ENCODE measurements at places on chromosomes 1 and 21.

GRCh38 chr1:200733907-200734306 is 4.8 kb upstream of the CAMSAP2 start:
- DNase-seq, result no peak

GRCh38 chr1:172746091-172746949 is 87.4 kb downstream of the FASLG start:
- DNase-seq, result peak; percentile 30

DNA sequence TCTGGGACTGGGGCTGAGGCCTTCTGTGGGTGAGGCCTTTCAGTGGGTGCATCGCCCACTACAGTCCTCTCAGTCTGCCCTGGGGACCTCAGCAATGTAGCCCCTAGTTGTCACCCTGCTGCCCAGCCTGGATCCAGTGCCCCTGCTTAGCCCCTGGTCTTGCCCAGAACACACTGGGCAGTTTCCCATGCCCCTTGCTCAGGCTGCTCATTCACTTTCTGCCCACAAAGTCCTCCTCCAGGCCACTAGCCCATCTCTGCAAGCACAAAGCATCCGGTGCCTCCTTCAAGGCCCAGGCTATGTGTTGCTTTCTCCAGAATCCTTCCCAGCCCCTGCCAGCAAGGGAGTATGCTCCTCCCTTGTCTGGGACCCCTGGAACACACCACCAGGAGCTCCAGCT is 5.4 kb upstream of the ADORA1 start:
- DNase-seq, result no peak

DNA sequence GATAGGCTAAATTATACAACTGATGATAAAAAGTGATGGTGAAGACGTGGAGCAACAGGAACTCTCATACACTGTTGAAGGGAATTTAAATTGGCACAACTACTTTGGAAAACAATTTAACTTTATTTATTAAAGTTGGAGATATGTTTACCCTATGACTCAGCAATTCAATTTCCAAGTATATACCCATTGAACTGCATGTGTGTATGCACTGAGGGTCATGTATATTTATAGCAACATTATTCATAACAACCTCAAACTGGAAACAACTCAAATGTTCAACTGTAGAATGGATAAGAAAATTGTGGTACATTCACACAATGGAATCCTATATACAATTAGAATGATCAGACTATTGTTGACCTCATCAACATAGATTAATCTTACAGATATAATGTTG is 16.5 kb upstream of the BCAS2 start:
- no peak for DNase-seq

DNA sequence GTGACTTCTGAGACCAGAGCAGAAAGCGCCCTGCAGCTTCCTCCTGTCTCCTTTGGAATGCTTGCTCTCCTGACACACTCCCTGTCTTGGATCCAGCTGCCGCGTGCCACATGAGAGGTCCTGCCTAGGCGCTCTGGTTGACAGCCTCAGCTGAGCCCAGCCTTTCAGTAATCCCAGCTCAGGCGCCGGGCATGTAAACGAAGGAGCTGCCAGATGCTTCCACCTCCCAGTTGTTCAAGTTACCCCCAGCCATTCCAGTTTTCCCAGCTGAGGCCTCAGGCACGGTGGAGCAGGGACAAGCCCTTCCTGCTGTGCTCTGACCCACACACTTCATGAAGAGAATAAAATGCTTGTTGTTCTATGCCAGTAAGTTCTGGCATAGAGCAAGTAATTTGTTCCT is 14.3 kb upstream of the CD34 start:
- DNase-seq, result no peak

DNA sequence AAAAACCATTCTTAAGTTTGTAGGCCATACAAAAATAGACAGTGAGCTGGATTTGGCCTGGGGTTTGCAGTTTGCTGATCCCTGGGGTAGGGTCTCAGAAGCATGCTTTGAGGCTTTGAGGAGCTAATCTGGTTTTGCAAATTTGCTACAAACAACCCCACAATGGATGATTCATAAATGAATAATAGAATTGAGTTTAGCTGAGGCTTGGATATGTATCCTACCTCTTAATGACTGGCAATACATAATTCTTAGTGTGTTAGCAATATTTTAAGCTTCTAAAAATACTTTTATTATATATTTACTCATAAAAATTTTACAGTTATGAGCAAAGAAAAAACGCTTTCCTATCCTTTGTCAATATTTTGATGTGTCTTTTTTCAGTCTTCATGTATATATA is 50.6 kb downstream of the ROR1 start:
- no peak for DNase-seq

GRCh38 chr21:23026878-23027277 is 2028.7 kb downstream of the NCAM2 start:
- no peak for DNase-seq

DNA sequence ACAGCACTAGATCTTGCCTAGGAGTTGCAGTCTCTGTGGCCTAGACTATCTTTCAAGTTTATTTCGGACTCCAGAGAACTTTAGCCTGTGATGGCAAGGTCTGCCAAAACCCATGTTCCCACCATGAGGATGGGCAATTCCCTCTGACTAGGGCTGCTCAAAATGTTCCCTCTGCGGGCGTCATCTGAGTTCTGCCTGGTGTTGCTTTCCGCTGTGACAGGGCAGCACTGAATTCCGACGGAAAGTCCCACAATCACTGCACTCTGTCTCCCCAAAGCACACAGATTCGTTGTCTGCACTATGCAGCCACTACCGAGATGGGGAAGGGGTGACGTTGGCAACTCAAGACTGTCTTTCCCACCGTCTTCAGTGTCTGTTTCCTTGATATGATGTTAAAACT is 75.2 kb downstream of the CATSPERE start:
- DNase-seq, result no peak

DNA sequence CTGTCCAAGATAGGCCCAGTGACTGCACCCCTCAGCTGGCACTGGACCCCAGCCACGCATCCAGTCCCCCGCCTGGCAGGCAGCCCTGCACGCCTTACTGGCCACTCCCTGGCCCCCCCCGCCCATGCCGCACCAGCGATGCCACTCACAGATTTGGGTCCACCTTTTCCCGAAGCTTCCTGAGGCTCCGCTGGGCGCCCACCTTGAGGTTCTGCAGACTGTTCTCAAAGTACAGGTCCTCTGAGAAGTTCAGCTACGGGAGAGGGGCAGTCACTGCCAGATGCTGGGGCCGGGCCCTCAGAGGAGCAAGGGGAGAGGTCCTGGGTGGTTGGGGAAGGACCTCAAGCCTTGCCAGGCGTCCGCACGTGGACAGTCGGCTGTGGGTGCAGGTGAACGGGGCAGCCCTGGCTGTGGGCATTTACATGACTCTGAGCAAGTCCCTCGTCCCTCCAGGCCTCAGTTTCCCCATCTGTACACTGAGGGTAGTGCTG is 8.1 kb downstream of the PRXL2B start:
- no peak for DNase-seq

DNA sequence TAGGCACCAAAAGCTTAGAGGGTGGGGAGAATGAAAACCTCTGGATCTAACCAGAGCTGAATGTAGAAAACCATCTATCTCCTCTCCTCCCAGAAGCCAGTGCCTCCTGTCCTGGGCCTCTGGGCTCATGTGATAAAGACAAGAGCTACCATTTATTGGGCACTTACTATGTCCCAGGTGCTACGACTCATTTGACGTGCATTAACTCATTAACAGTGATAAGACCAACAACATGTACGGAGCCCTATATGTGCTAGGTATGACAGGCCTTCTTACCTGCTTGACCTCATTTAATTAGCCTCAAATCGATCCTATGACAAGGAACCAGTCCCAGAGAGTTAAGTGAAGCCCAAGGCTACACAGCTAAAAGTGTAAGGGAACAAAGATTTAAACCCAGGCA is 19.7 kb downstream of the CAPZB start:
- DNase-seq, result no peak

GRCh38 chr21:16473988-16474387 is 744.2 kb downstream of the USP25 start:
- DNase-seq, result no peak
